ENCODE measurements at places on chromosomes 1 and 21.

- DNase-seq: no peak
These were observed 12.2 kb upstream of the PPIH start for GRCh38 chr1:42646056-42646455.

- DNase-seq: no peak
These were observed 38.0 kb downstream of the EBNA1BP2 start for GRCh38 chr1:43134068-43134467.

DNA sequence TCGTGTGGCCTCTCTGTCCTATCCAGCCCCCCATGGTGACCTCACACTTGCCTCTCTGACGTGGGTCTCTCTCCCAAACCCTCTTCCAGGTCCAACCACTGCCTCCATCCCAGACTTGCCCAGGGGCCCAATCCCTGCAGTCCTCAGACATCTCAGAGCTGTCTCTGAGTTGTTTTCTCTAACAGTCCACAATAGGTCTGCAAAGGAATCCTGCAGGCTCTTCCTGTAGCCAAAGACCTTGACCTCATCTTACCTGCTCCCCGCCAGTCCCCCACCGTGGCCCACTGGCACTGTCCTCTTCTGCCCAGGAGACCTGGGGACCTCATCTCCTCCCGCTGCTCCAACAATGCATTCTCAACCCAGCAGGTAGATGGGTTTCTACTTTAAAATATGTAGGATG is 10.0 kb downstream of the RNF187 start:
- no peak for DNase-seq

GRCh38 chr1:155913969-155914757 is 3.0 kb upstream of the RIT1 start:
- DNase-seq: no peak

DNA sequence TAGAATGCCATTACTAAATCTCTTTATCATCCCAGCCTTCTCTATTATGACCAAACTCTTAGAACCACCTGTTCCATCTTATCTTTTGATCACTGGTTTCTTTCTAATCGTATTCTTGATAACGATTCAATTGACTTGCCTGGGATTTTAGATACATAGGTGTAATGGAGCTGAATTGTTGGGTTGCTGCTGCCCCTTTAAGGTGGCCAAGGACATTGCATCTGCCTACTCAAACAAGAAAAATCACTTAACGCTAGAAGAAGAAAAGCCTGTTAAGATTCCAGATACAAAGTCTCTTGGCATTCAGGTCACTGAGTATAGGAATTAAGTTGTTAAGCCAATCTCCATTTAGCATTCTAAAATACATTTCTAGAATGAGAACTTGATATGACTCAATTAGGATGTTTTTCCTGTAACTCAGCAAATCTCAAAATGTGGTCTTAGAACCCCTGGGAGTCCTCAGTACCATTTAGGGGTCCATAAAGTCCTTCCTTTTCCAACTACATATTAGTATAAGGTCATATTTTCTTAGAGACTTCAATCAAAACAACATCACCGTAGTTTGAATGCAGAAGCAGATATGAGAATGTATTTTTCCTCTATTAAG is 12.4 kb downstream of the NEXN start:
- no peak for DNase-seq

GRCh38 chr1:184429335-184429734 is 42.5 kb downstream of the C1orf21 start:
- no peak for DNase-seq

DNA sequence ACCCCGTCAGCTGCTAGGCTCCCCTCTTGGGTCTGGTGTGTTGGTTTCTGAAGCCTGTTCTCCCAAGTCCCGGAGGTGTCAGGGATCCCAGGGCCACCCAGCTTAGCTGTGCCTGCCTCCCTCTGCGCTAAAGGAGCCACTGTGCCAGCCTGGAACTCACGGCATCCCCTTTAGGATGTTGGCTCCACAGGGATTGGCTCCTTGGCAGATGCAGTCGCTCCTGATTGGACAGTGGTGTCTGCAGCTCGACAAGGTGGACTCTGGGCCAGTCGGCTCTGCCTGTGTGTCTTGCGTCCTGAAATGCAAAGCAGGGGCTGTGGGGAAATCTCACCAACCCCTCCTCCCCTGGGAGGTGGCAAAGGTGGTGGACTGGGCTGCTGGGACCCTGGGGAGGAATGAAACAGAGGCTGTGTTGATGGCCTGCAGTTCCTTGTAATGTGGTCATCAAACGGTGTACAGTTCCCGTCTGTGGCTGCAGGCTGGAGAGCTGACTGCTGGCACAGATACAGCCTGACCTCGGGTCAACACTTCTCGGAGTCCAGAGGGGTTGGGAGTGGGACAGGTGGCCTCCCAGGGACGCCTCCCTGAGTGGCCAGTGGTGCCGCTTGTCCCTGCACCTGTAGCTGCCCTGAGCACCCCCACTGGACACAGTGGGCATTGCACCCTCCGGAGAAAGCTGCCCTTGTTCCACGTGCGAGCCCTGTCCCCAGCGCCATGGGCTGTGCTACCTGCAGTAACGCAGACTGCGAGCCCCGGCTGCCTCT is 11.5 kb upstream of the KCNAB2 start:
- DNase-seq: no peak

DNA sequence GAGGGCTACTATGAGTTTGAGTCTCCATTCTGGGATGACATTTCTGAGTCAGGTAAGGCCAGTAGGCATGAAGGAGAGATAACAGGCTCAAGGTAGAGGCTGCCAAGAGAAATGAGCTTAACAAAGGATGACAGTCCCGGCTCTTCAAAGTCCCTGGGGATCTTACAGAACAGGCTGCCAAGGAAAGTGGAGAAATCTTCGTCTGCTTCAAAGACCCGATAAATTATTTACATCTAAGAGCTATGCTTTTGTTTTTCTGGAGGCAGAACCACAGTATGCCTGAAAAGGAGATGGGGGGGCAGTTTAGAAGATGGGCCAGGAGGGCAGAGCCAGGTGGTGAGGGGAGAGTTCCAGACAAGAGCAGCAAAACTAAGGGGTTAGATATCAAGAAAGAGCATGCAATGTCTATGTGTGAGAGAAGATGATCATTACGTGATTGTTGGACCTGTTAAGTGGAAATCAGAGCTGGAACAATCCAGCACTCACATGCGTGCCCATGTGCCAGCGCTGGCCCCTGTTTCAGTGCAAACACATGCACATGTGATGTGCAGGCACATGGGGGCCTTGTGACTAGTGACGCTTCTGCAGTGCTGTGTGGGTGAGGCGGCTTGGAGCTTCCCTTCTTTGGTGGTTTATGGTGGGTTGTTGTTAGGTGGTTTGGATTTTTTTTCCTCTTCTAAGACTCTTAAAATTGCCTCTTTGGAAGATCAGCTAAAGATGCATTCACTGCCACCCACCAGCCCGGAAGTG is 25.7 kb downstream of the CAMK1G start:
- DNase-seq: no peak

DNA sequence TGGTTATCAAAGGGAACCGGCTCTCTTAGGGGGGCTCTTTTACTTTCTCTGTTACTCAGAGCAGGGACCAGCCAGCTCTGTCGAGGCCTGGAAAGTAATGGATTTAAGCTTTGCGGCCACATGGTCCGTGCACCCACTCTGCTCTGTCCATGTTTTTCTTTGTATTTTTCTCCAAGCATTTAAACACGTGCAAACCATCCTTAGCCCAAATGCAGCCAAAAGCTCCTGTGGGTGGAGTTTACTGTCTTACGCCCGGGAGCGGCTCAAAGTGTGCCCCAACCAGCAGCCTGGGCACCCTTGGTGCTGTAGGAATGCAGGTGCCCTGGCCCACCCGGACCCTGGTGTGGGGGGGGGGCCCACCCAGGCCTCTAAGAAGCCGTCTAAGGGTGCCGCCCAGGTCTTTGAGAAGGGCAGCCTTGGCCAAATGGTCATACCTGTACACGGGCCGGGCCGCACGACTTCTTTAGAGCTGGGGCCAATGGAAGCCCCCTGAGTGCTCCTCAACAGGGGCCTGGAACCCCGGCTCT is 29.2 kb upstream of the POFUT2 start:
- DNase-seq: no peak

- DNase-seq: no peak
These were observed 16.1 kb downstream of the HSF2BP start for GRCh38 chr21:43643193-43643592.

DNA sequence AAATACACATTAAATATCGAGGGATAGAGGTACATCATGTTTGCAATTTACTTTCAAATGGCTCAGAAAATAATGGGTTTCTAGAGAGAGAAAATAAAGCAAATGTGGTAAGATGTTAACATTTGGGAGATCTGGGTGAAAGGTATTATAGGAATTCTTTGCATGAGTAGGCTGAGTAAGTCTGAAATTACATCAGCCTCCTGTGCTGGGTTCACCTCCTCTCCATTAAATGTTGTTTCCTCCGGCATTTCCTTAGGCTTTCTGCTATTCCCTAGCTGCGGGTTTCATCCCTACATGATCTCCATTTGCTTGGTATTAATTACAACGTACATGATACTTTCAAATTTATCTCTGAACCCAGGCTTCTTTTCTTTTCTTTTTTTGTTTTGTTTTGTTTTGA is 31.6 kb downstream of the ZMYND12 start:
- DNase-seq: no peak
